NCI-H446 (cell line): ENCODE measurements at places on chromosomes 2 and 18.

- DNase-seq = no peak
Measured at GRCh38 chr2:182826064-182826463, 40.4 kb downstream of the FRZB start.

DNA sequence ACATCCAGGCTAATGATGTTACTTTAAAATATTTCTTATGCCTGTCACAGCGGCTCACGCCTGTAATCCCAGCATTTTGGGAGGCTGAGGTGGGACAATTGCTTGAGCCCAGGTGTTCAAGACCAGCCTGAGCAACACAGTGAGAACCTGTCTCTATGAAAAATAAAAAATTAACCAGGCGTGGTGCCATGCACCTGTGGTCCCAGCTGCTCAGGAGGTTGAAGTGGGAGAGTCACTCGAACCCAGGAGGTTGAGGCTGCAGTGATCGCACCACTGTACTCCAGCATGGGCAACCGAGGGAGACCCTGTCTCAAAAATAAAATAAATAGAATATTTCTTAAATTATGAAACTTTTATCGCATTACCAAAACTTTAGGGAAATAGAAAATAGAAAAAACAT lies 28.1 kb upstream of the ACTR3 start:
- no peak for DNase-seq

DNA sequence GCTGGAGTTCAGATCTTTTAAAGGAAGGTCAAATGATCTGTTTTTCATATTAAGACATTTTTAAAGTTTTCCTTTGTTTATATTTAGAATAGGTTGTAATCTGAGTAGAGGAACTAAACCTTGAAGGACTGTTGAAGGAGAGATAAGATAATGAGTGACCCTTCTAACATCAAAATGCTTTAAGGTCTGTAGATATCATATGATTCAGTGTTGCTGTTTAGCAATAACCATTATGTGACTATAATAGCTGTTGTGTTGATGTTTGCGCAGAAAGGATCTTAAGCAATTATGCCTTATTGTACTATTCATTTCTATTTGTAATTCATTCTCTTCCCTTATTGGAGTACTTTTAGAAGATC lies 60.0 kb downstream of the SLC16A14 start:
- no peak for DNase-seq

DNA sequence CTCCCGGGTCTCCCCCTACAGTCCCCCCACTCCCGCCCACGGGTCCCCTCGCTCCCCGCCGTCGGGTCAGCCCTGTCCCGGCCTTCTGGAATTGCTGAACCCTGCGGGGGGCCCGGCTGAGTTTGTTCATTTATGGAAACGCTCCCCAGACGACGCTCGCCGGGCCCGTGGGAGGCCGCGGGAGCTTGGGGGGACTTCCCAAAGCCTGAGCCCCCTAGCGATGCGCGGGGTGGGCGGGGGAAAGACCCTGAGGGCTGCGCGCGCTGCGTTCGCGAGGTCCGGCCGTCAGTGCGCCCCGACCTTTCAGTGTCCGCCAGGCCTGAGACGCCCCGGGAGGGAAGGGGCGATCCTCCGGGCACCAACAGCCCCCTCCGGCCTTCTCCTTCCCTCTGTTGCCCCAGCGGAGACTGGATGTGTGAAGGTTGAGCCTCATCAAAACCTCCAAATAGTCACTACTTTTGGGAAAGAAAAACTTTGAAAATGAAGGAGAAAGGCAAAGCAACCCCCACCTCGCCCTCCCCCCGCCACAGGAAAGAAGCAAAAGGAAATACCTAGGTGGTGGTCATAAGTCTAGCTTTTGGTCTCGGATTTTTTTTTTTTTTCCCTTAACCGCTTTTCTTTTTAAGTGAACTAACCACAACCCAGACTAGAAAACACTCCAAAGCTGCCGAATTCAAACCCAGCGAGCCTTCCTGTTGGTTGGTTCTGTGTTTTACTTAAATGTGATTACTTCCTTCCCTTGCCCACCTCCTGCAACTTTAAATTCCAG lies 509 bp upstream of the CYS1 start:
- no peak for DNase-seq

DNA sequence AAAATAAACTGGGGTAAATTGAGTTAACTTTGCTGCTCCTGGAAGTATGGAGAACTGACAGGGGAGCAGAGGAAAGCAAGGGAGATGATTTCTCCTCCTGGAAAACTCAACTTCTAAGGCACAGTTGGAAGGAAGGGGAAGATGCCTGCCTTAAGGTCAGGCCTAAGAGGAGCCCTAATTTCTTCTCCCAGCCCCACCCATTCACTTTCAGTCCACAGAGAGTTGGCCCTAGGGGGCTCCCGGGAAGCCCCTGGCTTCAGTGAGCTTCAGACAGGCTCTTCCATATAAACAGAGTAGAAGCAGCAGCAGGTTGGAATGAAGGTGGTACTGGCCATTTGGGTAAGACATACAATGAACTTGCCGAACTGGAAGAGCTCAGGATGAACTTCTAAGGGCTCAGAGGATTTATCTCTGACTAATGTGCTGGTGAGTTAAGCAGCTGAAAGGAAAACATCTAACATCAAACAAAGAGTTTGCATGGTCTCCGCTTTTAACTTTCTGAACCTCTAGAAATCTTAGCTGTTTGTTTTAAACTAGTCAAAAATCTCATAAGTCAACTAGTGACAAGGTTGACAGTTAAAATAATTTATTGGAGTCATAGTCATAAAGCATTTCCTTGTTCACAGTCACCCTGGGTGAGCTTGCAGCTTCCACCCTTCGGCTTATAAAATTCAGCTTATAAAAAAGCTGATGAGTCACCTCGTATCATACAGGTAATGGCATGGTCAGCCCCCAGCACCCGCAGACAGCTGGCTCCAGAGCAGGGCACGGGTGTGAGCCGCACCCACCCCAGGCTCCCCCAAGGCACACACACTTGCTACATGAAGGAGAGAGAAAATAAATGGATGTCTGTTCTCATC lies 9.8 kb downstream of the MALL start:
- no peak for DNase-seq

- DNase-seq = no peak
Measured at GRCh38 chr18:40534723-40535122, 1420.3 kb upstream of the PIK3C3 start.

DNA sequence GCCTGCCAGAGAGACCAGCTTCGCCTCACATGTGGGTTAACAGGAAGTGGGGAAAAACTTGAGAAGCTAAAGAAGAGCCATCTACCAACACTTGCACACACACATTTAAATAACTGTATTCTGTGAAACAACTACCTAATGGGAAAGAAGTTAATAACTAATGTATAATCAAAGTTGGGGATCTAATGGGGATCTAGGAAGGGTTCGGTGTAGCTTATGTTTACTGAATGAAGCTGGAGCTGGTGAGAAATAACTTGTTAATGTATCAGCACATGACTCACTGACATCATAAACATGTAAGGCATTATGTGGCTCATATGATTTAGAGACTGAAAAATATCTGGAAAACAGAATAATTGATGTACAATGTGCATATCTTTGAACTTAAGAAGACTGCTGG lies 421.3 kb upstream of the NXPH2 start:
- DNase-seq = no peak

DNA sequence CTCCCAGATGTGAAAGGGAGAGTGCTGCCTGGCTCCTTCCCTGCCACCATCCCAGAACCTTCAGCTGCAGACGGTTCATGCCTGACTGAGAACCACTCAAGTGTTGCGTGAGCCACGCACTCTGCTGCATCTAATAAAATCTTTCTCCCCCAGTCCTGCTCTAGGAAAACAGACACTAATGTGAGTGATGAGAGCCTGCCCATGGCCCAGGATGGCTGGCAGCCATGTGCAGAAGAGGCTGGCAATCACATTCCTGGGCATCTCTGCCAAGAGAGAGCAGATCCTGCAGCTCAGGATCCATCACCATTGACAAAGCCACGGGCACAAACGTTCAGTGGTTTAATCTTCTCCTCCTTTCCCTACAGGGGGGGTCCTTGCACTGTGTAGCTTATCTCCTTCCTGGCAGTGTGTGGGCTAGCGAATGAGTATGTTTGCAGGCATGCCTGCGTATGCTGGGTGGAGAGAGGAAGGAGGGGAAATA lies 477.5 kb downstream of the SLC4A3 start:
- no peak for DNase-seq

GRCh38 chr2:28074137-28074536 lies 183.6 kb downstream of the BABAM2 start:
- no peak for DNase-seq

- DNase-seq = no peak
Measured at GRCh38 chr18:39870591-39870990, 2084.4 kb upstream of the PIK3C3 start.
